Smooth muscle cell of the umbilical artery (primary cell): ENCODE measurements at places on chromosomes 3 and 15. TPM values are rescaled to one million over a fixed set of nuclear protein-coding genes. Genes with fewer than 3 reads are reported as not detected.

DBR1 gene
- 13.4 and 14.8 TPM in 2 replicates for total RNA-seq

GOLGA6L7 gene
- total RNA-seq, result not detected in 2 replicates

GABRA5 gene
- total RNA-seq, result 3.9 and 5.7 TPM in 2 replicates

TATDN2 gene
- 9.2 and 18.2 TPM in 2 replicates for total RNA-seq

ADPRH gene
- total RNA-seq, result 1.8 and 6.1 TPM in 2 replicates

DUOX2 gene
- 0.05 TPM in 1 of 2 replicates, not detected in the other for total RNA-seq

TLR9 gene
- under 0.01 TPM in 1 of 2 replicates, not detected in the other for total RNA-seq

SAMD7 gene
- not detected in 2 replicates for total RNA-seq

P2RY13 gene
- not detected in 2 replicates for total RNA-seq

LRRIQ4 gene
- total RNA-seq, result not detected in 2 replicates

UCN2 gene
- total RNA-seq, result 2.1 and 2.3 TPM in 2 replicates
